NCI-H2029 treated with DMSO at 0.1 percent for 48 hours (cell line): ENCODE measurements at places on chromosomes 2 and 18.

DNA sequence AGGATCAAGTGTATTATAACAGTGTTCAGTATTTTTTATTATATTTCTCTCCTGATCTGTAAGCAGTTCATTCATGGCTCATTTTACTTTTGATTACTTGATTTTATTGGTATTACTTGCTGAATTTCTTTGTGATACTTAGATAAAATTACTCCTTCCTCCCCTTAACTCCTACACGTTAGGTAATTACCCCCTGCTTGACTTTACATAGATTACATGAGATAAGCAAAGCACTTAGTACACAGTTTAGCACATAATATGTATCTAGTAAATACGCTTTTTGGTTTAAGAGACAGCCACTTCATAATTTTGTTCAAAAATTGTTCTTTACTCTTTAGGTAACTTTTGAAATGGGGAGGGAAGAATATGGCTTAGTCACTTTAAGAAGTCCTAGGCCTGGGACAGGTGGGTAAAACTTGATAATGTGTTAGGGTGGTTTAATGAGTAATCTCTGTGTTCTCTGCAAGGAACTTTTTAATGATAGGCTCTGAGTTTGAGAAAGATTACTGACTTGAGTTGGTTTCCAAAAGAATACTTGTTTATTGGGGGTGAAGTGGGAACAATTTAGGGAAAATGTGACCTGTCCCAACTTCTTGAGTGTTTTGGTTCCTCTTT is 80.9 kb downstream of the NCOA1 start:
- DNase-seq, result no peak

DNA sequence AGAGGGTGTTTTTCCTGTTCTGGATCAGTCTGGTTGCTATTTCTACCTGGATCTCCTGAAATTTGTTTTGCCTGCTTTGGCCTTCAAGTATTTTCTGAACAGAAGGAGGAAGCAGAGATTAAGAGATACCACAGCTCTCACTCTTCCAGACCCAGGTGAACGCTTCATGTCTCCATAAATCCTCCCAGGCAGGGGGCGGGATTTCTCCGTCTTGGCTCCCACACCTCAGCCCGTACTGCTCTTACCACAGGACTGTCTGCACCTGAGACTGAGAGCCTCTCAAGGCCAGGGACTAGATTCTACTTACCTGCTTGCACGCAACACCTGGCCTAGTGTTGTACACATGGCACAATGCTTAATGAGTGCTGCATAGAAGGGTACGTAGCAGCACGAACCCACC is 59.9 kb upstream of the LRPPRC start:
- DNase-seq, result no peak

- no peak for DNase-seq
These were observed 35.3 kb downstream of the ADCYAP1 start for GRCh38 chr18:939958-940357.

GRCh38 chr2:20175931-20176330 is 49.0 kb downstream of the SDC1 start:
- DNase-seq, result no peak

DNA sequence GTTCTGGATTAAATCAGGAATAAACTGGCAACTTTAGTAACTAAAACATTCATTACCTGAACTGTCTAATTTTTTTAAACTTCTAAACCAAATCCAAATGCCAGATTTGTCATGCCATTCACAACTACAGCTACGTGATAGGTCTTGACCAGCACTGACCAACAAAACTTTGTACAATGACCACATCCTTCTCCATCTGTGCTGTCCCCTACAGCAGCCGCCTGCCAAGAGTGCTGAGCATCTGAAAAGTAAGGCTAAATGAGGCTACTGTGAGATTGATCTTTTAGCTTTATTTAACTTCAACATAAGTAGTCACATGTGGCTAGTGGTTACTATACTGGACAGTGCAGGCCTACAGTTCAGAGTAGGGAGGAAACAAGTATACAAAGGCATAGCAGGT is 7.6 kb downstream of the FAM168B start:
- DNase-seq, result no peak

- no peak for DNase-seq
These were observed 127.4 kb downstream of the NOL4 start for GRCh38 chr18:34097312-34097711.

GRCh38 chr2:157785200-157785599 is 90.9 kb downstream of the ACVR1 start:
- DNase-seq, result peak; percentile 58

DNA sequence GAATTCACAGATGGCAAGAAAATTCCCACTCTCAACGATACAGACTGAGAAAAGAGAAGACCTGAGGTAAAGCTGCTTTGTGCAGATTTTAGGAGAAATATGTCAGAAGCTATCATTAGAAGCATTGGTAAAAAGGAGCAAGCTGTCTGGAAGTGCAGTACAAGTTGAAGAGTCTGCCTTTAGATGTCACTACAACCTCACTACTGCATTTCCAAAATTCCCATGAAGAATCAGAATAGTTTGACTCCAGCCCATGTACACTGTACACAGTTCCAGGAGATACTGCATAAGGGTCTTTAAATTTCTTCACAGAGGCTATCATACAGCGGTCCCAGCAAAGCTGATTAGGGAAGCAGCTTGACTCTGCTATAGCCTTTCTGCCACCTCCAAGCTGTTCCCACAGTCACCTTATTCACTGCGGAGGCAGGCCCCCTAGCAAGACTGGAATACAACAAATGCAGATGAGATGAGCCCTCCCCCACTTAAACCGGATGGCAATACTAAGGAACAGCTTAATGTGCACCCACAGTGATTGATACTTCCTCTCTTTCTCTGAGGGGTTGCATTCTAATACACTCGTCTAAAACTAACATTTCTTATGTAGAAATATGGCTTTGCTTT is 527.4 kb downstream of the TMEM182 start:
- no peak for DNase-seq

DNA sequence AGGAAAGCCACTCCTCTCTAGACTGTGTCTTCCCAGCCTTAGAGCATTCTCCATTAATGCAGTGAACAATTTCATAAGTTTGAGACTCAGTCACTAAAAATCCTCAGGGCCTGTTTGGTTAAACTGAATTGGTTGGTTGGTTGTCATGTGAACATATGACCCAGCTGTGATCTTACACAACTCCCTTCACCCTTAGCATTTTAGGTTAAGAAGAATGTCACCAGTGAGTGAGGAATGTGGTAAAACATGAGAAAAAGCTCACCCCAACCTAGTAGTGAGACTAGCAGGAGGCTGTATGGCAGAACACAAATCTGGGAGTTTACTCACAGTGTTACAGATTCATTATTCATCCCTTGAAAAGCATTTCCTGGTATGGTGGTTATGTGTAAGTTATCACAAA is 32.4 kb downstream of the LHCGR start:
- DNase-seq, result no peak

DNA sequence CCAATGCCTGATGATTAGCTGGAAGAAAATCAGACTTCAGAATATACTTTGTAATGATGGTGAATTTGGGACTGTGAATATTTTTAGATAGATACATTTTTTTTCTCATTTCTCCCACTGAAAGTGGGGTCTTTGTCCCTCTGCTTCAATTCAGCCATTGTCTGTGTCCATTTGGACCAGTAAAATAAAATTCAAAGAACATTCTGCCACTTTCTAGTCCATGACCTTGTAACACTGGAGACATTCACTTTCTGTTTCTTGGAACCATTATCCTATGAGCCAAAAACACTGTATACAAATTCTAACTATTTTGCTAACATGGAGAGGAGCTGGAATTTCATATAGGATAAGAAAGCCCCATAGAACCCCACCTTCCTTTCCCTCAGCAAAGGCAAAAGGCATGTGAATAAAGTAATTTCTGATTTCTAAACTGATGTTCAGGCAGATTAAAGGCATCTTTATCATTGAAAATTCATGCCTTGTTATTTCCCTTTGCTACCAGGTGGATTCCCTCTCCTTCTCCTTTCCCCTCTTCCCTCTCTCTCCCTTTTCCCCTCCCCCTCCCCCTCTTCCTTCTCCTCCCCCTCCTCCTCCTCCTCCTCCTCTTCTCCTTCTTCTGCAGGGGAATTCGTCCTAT is 2010.4 kb upstream of the LRRTM1 start:
- no peak for DNase-seq

DNA sequence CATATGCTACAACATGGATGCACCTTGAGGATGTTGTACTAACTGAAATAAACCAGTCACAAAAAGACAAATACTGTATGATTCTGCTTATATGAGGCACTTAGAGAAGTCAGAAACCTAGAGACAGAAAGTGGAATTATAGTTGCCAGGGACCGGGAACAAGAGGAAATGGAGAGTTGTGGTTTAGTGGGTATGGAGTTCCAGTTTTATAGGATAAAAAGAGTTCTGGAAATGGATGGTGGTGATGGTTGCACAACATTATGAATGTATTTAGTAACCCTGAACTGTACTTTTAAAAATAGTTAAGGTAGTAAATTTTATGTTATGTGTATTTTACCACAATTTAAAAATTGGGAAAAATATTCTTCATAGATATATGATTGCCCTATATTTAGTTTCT is 97.7 kb downstream of the DPP4 start:
- DNase-seq, result no peak

GRCh38 chr2:223597076-223597475 is 5.1 kb downstream of the SCG2 start:
- no peak for DNase-seq

GRCh38 chr18:68176901-68177300 is 538.0 kb downstream of the TMX3 start:
- DNase-seq, result no peak
